Activated CD4-positive, CD25-positive, alpha-beta regulatory T cell (primary cell): ENCODE measurements at places on chromosomes 2 and 18.

- DNase-seq: no peak
Observed at GRCh38 chr2:96655526-96655925, 13.0 kb downstream of the FER1L5 start.

- DNase-seq: no peak
Observed at GRCh38 chr2:74242354-74243071, 44.1 kb downstream of the MTHFD2 start.

DNA sequence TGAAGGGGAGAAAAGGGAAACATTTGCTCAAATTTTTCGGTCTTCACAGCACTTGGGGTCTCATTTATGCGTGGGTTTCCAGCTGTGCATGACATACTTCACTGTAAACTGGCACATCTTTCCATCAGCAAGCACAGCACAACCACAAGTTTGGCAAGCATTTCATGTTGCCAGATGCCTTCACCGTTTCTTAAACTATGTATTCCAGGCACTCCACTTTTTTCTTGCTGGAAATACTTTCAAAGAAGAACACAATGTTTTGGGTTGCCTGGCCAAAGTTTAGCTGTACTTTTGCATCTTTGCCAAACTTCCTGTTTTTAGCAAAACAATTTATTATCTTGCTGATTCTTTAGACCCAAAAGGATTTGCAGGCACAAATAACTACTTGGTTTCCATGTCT, 194.6 kb upstream of the MEIS1 start:
- no peak for DNase-seq

GRCh38 chr2:239912171-239912937, 112.8 kb downstream of the NDUFA10 start:
- DNase-seq: no peak
